Hypothalamus (tissue), 51 donors: ENCODE measurements at places on chromosomes 3 and 15.

DNA sequence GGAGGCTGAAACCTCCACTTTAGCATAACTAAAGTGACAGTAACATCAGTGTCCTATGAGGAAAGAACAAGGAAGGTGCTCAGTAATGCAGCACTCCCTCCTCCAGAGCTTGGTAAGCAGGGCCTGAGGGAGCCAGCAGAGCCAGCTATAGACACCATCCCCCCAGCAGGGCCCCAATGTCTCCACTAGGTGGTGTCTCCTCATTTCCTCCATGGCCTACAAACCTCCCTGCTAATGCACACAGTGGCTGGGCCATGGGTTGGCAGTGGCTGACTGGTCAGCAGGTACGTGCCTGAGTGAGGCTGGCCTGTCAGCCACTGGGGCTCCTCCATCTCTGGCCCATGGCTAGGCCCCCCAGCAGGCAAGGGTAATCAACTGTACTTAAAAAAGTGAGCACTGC, 13.6 kb downstream of the MRPS25 start:
- DNase-seq = no peak

GRCh38 chr3:59482684-59483083, 432.9 kb upstream of the CFAP20DC start:
- no peak for DNase-seq

- DNase-seq = no peak
These were observed 211.3 kb downstream of the MYRIP start for GRCh38 chr3:40020689-40021088.

DNA sequence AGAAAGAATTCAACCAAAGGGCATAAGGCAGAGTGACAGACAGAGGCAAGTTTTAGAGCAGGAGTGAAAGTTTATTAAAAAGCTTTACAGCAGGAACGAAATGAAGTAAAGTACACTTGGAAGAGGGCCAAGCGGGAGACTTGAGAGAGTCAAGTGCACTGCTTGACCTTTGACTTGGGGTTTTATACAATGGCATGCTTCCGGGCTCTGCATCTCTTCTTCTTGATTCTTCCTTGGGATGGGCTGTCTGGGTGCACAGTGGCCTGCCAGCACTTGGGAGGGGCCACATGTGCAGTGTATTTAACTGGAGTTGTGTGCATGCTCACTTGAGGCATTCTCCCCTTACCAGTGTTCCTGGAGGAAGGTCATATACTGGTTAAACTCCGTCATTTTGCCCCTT, 30.4 kb upstream of the KLHL25 start:
- DNase-seq = no peak
